ENCODE measurements at places on chromosomes 4 and X.

- DNase-seq, result no peak
These were observed 29.0 kb downstream of the COQ2 start for GRCh38 chr4:83255584-83255983.

GRCh38 chr4:88600176-88600838, 8.0 kb downstream of the HERC3 start:
- DNase-seq, result no peak

DNA sequence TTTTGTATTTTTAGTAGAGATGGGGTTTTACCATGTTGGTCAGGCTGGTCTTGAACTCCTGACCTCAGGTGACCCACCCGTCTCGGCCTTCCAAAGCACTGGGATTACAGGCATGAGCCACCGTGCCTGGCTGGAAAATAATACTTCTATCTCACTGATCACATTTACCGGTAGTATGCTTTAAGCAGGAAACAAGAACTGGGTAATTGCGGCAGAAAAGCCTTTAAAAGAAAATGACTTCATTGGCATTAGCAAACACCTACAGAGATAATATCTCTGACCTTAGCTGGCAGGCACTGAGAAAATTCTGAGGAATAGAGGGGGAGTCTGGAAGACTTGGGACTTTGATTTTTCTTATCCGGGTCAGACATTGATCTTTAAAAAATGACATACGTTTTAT, 78.5 kb downstream of the SHROOM3 start:
- no peak for DNase-seq

DNA sequence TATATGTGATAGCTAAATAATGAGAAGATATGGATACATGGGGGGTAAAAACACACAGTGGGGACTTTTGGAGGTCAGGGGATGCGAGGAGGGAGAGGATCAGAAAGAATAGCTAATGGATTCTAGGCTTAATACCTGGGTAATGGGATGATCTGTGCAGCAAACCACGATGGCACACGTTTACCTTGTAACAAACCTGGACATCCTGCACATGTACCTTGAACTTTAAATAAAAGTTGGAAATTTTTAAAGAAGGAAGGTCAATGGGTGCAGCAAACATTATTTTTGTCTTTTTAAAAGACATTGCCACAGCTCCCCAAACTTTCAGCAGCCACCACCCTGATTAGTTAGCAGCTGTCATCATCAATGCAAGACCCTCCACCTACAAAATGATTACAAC, 29.7 kb upstream of the UGT2B15 start:
- no peak for DNase-seq

- no peak for DNase-seq
These were observed 126.0 kb upstream of the CXorf66 start for GRCh38 chrX:140091125-140091886.

DNA sequence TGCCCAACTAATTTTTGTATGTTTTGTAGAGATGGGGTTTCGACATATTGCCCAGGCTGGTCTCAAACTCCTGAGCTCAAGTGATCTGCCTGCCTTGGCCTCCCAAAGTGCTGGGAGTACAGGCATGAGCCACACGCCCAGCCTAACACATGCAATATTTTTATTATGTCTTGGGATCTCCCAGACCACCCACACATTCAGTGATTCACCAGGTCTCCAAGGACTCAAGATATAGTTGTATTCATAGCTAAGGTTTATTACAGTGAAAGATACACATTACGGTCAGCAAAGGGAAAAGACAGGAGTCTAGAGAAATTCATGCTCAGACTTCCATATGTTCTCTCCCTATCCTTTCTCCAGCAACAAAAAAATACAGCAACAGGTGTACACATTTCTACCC, 25.5 kb upstream of the FAM120C start:
- no peak for DNase-seq

All from breast epithelium (tissue), 4 donors.